Omental fat pad (tissue), 4 donors: ENCODE measurements at places on chromosomes 5 and 9.

GRCh38 chr5:34016750-34017149 is 8.9 kb upstream of the AMACR start:
- DNase-seq = no peak

GRCh38 chr9:98698856-98699255 is 9.9 kb downstream of the GABBR2 start:
- no peak for DNase-seq

DNA sequence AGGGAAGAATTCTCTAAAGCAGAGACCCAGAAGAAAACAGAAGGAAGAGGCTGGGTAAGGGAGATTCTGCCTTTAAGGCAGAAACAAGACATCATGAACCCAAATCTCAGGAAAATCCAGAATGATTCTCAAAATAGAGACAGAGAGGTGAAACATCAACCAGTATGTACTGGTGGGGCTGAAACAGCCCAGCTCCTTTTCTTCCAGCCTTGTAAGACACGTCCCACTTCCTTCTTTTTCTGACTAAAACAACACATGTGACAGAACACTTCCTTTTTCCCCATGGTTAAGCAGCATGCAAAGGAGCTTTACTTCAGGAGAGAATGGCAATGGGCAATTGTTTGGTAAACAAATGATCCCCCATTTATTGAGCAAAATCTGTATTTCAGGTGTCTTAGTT is 230.8 kb upstream of the NR4A3 start:
- no peak for DNase-seq

- DNase-seq = no peak
Observed at GRCh38 chr9:30235068-30235467, 2149.4 kb upstream of the ACO1 start.
